Activated T-cell treated with anti-CD3 and anti-CD28 coated beads, Interleukin-2, amount 50 U/mL, for 1 hour (primary cell): ENCODE measurements at places on chromosomes 12 and 14.
A peak's percentile ranks its signal among the peaks of the same experiment; 100 is the strongest.

- peak; percentile 82 for DNase-seq
These were observed 5.9 kb upstream of the BAZ2A start for GRCh38 chr12:56635806-56636674.

- no peak for DNase-seq
These were observed 38.0 kb upstream of the PPFIA2 start for GRCh38 chr12:81797100-81797499.

- DNase-seq, result no peak
These were observed 86.3 kb downstream of the VWF start for GRCh38 chr12:6038160-6038559.

DNA sequence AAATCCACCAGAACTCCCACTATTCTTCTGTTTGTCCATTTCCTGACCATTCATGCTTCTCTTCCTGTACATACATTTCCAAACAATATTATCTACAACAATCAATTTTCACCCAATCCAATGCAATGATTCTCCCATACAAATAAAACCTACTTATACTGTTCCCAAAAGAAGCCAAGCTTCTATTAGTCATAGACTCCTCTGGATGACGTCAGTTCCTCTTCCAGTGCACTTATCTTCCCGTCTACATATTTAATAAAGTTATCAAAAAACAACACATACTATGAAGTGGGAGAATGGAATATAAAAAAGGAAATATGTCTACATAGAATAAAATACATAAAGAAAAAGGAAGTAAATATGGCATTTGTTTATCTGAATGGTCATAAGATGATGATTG lies 165.4 kb downstream of the FOXG1 start:
- no peak for DNase-seq

DNA sequence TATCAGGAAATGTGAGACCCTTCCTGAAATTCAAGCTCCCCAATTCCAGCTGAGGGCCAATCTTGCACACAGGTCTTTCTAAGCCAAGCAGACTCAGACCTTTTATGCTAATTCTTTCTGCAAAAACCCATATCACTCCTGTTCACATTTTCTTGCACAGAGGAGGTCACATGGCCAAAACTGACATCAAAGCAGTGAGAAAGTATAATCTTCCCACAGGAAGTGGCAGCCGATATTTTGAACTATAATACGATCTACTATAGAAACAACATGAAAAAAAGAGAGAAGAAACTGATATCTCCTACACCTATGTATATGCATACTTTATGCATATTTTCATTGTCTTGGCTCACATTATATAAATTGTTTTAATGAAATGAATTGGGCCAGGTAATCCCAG lies 132.9 kb upstream of the SSTR1 start:
- no peak for DNase-seq

- no peak for DNase-seq
These were observed 4.3 kb downstream of the MFAP5 start for GRCh38 chr12:8658346-8658745.

DNA sequence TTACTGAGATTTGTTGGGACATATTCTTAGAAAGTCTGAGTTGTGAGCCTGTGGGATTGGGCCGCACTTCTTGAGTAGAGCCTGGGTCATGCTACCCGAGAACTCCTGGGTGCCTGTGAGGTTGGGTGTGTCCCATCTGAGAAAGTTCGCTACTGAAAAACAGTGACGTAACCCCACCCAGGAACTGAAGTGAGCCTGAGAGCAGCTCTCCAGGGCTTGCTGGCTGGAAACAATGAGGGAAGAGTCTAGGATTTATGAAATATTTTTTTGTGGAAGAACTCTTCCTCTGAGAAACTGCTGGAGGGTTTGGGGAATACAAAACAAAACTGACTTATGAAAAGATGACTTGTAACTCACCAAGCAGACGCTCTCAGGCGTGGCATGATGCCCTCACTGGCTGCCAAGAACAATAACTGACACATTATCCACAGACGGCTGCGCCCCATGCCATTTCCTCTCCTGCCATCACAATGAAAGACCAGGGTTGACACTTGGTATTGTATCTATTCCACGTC lies 69.2 kb downstream of the RASSF3 start:
- peak; percentile 70 for DNase-seq

DNA sequence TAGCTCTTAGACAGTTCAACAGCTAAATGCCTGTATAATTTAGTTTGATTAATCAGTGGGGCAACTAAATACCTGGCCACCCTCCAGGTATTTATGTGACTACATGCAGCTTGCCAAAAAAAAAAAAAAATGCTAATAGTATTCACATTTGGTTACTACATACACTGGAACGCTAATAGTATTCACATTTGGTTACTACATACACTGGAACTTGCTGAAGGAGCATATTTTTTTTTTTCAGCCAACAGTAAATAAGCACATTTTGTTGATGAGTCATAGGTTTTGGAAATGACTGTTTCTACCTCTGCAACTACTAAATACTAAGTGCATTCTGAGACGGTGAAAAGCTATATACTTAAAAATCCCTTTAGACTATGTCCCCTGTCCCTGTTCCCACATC lies 1172.3 kb downstream of the LRFN5 start:
- DNase-seq, result no peak

GRCh38 chr14:75374911-75375310 lies 52.9 kb upstream of the JDP2 start:
- DNase-seq, result no peak

- no peak for DNase-seq
These were observed 1.9 kb downstream of the TMTC3 start for GRCh38 chr12:88144037-88144436.

DNA sequence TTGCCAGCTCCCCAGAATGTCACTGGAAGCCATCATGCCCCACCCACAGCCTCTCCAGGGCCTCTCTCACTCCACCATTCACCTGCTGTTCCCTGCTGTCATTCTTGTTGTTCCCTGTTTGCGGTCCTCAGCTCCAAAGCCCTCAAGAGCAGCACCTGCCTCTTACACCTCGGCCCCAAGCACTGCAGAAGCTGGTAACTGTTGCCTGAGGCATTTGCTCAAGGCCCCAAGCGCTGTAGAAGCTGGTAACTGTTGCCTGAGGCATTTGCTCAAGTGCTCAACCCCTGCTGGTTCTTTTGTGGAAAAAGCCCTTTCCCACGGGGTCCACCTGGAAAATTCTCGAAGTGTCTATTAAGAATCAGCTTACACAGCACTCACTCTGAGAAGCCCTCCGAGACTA lies 78.0 kb downstream of the ARL6IP4 start:
- no peak for DNase-seq

DNA sequence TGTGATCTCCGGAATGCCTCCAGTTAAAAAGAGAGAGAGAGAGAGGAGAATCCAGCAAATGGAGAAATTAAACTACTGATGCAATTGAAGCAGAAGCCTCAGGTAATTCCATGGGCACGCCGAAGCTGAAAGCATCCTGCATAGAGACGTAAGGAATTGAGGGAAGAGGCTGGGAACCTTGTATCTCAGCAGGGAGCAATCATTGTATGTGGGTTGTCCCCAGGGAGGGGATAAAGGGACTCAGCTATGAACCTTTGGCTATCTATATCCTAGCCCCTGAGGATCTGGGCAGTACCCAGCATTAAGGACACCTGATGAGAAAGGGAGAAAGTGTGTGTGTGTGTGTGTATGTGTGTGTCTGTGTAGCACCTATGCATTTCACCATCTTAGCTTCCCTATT lies 95.8 kb upstream of the ATXN7L3B start:
- DNase-seq, result no peak
